ENCODE measurements at places on chromosomes 13 and 19.

DNA sequence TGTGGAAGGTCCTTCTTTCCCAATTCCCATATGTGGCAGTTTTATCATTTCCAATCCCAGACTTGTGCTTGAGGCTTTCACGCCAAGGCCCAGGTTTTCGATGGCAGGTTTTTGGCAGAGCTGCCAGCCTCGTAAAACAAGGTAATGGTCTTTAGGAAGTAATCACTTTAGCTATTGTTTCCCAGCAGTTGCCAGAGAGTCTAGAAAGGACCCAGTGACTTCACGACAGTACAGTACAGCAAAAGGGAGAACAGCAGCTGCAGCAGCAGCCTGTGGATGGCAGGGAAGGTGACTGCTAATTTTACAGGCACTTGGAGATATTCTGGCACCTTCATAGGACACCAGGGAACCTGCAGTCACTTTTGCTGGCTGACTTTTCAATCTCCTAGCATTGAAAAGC, 291.6 kb upstream of the MAB21L1 start:
- H3K4me3 ChIP-seq: no peak overlapping the region
- DNase-seq: no peak
- no peak overlapping the region for H3K27ac ChIP-seq
- no peaks in the 10 kb centered on the region for H3K36me3 ChIP-seq

DNA sequence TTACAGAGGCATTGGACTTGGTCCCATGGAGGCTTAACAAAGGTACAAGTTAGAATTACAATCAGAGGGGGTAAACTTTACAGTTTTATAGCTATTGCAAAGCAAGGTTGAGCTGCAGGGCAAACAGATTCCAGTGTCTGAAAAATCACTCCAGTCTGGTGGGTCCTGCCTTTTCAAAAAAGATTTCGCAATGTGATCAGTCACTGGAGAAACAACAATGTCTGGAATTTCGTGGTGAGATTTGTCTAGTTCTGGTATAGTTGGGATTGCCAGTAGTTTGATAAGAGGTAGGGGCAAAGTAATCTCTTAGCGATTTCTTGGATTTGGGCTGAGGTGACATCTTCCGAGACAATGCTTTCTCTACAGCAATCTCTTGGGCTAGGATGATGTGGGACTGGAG, 1198.2 kb upstream of the PCDH9 start:
- DNase-seq: no peak
- no peaks in the 10 kb centered on the region for H3K36me3 ChIP-seq
- H3K4me3 ChIP-seq: no peak overlapping the region
- H3K27me3 ChIP-seq: no peaks in the 10 kb centered on the region
- no peaks in the 10 kb centered on the region for H3K4me1 ChIP-seq

GRCh38 chr19:5396096-5396939, 55.7 kb upstream of the PTPRS start:
- H3K27me3 ChIP-seq: no peaks in the 10 kb centered on the region
- DNase-seq: no peak
- H3K27ac ChIP-seq: no peak overlapping the region
- H3K36me3 ChIP-seq: no peaks in the 10 kb centered on the region
- no peaks in the 10 kb centered on the region for H3K4me1 ChIP-seq

- H3K27ac ChIP-seq: no peak overlapping the region
- no peaks in the 10 kb centered on the region for H3K4me1 ChIP-seq
- no peak for DNase-seq
Measured at GRCh38 chr13:91086936-91087716, 260.4 kb upstream of the MIR17HG start.

GRCh38 chr13:74476788-74477187, 342.6 kb upstream of the KLF12 start:
- H3K4me3 ChIP-seq: no peak overlapping the region
- H3K4me1 ChIP-seq: no peaks in the 10 kb centered on the region
- DNase-seq: no peak
- H3K27me3 ChIP-seq: no peaks in the 10 kb centered on the region
- H3K36me3 ChIP-seq: no peaks in the 10 kb centered on the region

- no peaks in the 10 kb centered on the region for H3K36me3 ChIP-seq
- H3K27ac ChIP-seq: no peak overlapping the region
- no peaks in the 10 kb centered on the region for H3K4me1 ChIP-seq
- H3K4me3 ChIP-seq: no peak overlapping the region
- H3K27me3 ChIP-seq: no peaks in the 10 kb centered on the region
- no peak for DNase-seq
Measured at GRCh38 chr13:109867766-109868165, 81.4 kb upstream of the IRS2 start.

- no peak overlapping the region for H3K4me3 ChIP-seq
- no peak for DNase-seq
- H3K36me3 ChIP-seq: peaks cover 68% of the 10 kb centered on the region
- H3K27ac ChIP-seq: no peak overlapping the region
- no peaks in the 10 kb centered on the region for H3K27me3 ChIP-seq
Measured at GRCh38 chr13:102863590-102863989, 17.8 kb downstream of the ERCC5 start.

DNA sequence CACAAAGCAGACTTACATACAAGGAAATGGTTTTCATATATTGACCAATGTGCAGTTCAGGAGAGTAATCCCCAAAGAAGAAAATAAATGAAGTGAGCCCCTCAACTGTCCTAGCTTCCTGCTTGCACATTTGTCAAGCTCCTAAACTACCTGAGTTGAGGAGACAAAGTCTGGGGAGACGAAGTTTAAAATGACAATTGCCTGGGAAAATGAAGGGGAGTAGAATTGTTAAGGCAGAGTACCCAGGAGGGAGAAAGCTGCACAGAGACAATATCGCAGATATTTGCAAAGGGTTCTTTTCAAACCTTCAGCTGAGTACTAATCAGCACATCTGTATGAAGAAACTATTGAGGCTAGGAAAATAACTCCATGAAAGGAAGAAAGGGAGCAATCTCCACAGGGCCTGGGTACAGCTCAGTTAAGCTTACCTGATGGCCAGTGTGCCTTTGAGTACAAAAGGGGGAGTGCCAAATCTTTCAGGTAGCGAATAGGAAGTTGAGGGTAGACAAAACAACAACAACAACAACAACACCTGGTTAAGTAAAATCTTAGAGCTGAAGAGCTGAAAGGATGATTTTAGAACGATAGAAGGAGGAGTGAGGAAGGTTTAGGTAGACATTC, 1700.1 kb upstream of the PRR20A start:
- no peaks in the 10 kb centered on the region for H3K27me3 ChIP-seq
- H3K4me3 ChIP-seq: no peak overlapping the region
- no peak for DNase-seq
- H3K27ac ChIP-seq: no peak overlapping the region

DNA sequence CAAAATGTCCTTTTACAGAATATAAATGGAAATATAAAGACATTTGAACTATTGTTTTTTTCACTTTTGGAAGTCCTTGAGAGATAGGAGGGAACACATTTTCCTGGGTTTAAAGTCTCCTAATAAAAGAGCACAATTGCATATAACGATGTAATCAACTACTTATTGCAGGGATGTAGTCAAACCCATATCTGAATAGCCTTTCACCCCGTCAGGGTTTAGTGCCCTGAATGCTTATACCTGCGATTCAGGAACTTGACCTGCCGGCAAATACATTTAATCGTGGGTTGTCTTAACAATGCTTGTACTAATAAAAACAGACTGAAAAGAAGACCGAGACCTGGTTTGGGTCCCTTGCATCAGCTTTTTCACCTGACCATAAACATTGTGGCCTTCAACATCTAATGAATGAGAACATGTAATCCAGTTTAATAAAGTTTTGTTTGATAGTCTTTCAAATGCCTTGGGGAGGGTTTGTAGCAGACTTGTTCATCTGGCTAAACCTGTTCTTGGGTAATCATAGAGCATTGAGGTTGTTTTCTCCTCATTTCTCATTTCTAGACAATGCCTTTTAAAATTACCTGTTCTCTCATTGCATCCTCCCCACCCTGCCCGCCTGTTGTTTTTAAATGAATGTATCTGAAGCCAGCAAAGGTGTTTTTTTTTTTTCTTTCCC, 7.0 kb downstream of the KLF5 start:
- H3K36me3 ChIP-seq: peaks cover 10% of the 10 kb centered on the region
- peaks cover 7% of the 10 kb centered on the region for H3K27me3 ChIP-seq
- no peak overlapping the region for H3K4me3 ChIP-seq
- no peak for DNase-seq
- H3K4me1 ChIP-seq: no peaks in the 10 kb centered on the region

DNA sequence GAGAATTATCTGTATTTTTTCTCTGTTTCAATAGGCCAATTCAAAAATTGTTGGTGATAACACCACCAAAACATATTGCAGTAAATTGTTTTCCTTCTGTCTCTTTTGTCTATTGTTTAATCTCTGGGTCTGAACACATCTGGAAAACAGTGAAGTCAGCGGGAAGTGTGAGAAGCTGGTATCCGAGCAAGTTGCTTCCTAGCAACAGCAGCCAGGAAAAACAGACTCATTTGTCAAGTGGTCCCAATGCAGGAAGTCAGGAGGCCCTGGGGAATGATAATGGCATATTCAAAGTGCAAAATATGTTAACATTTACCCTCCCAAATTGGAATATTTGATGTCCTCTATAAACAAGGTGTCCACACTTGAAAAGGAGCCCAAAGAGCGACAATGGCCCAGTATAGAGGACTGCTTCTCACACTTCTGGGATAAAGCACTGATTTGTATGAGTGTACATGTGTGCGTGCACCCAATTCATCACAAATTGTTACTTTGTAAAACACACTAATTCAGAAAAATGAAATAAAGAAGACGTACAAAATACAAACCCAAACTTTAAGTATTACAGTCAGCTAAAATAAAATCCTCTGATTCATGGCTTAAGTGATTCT, 515.0 kb downstream of the TBC1D4 start:
- H3K27ac ChIP-seq: no peak overlapping the region
- no peaks in the 10 kb centered on the region for H3K36me3 ChIP-seq
- DNase-seq: no peak

GRCh38 chr13:51881296-51881695, 19.5 kb downstream of the CCDC70 start:
- H3K4me3 ChIP-seq: no peak overlapping the region
- DNase-seq: no peak
- no peaks in the 10 kb centered on the region for H3K36me3 ChIP-seq
- no peak overlapping the region for H3K27ac ChIP-seq
- H3K4me1 ChIP-seq: no peaks in the 10 kb centered on the region
- H3K27me3 ChIP-seq: no peaks in the 10 kb centered on the region

GRCh38 chr19:32519023-32519422, 62.0 kb upstream of the PDCD5 start:
- no peak for DNase-seq
- no peak overlapping the region for H3K4me3 ChIP-seq
- H3K27me3 ChIP-seq: no peaks in the 10 kb centered on the region
- no peak overlapping the region for H3K27ac ChIP-seq
- H3K4me1 ChIP-seq: no peaks in the 10 kb centered on the region

DNA sequence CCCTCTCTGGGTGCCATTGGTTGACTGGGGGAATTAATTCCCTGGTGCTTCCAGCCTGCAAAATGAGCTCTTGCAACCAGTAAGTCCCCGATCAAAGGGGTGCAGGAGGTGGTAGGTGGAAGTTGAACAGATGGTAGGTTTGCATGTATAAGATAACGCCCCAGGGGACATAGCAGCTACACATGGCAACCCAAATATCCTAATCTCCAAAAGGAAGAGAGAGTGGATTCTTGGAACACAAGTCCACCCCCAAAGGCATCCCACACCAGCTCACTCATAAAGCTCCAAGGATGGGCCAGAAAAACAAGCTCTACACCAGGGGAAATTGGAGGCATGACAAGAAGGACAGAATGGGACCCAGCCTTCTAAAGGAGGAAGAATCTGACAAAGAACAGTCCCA, 4.8 kb downstream of the CD209 start:
- H3K27me3 ChIP-seq: no peaks in the 10 kb centered on the region
- H3K27ac ChIP-seq: no peak overlapping the region
- DNase-seq: no peak
- no peak overlapping the region for H3K4me3 ChIP-seq
- no peaks in the 10 kb centered on the region for H3K36me3 ChIP-seq

DNA sequence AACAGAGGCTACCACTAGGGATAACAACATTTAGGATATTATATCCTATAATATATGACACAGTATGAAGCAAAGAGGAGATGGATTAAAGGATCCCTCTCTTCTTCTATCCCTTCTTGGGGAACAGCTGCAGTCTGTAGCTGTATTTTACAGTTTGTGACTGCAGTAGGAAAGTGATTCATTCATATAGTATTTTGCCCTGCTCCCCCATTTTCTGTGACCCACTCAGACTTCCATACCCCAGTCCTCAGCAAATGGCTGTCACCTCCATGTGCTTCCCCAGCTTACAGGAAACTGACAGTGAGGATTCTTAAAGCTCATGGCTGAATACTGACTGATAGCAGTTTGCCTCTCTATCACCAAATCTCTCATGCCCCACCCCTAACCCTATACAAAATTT, 27.5 kb downstream of the MICU2 start:
- H3K4me3 ChIP-seq: no peak overlapping the region
- no peak overlapping the region for H3K27ac ChIP-seq
- H3K36me3 ChIP-seq: no peaks in the 10 kb centered on the region
- no peaks in the 10 kb centered on the region for H3K4me1 ChIP-seq

DNA sequence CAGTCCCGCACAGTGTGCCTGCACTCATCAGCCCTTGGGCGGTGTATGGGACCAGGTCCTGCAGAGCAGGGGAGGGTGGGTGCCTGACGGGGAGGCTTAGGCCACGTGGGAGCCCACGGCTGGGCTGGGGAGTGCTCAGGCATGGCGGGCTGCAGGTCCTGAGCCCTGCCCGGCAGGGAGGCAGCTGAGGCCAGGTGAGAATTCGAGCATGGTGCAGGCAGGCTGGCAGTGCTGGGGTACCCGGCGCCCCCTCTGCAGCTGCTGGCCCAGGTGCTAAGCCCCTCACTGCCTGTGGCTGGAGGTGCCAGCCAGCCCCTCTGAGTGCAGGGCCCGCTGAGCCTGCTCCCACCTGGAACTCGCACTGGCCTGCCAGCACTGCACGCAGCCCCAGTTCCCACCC, 630.9 kb upstream of the PCDH20 start:
- no peak for DNase-seq
- no peaks in the 10 kb centered on the region for H3K27me3 ChIP-seq
- H3K36me3 ChIP-seq: no peaks in the 10 kb centered on the region
- H3K4me3 ChIP-seq: no peak overlapping the region
- H3K4me1 ChIP-seq: no peaks in the 10 kb centered on the region

DNA sequence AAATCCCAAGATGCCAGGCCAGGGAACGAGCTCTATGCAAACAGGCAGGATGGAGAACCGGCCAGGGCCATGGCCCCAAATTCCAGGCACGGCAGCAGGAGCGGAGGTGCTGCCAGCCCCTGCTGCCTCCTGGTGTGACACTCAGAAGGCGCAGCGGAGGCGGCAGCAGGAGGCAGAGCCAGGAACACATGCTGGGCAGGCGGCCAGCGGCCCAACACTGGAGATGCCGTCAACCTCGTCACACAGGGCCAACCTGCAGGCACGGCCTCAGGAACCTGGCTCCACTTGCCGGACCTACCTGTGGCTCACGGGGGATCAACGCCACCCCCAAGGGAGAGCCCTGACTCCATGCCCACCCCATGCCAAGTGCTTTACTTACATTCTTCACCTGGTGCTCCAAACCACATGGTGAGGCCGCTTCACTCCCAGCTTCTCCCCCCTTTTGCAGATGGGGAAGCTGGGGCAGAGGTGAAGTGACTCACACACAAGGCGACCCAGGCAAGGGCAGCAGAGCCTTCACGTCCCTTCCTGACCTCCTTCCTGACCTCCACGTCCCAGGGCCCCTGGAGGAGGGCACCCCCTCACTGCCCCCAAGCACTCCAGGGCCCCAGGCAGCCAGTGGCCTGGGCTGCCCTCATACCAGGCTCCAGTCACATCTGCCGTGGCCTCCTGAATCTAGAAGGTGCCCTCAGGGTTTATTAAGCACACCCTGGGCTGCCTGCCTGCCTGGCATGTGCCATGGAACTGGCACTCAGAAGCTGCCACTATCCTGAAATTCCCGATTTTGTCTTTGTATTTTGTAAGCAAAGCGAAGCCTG, 43.5 kb downstream of the GGACT start:
- no peak overlapping the region for H3K4me3 ChIP-seq
- no peaks in the 10 kb centered on the region for H3K36me3 ChIP-seq
- no peak overlapping the region for H3K27ac ChIP-seq
- no peaks in the 10 kb centered on the region for H3K27me3 ChIP-seq
- DNase-seq: no peak

Measured in H9 (cell line).